Stimulated activated CD4-positive, alpha-beta T cell treated with anti-CD3 and anti-CD28 coated beads, TNF-alpha, amount 100 ng/mL, for 1 hour (primary cell): ENCODE measurements at places on chromosomes 2 and 18.

DNA sequence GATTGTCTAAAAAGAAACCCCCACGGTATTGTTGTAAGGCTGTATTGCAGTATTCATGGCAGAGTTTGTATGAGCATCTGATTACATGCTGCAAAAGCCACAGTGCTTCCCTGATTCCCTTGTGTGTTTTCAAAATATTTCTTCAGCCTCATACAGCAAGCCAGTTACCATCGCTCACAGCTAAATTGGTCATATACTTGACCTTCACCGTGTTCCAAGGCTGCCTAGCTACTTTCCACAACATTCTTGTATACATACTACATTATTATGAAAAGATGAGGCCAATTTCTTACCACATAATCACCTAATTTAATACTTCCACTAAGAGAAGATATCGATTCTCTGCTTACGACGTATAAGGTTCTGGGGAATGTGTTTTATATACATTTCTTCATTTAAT, 576.3 kb upstream of the CNTNAP5 start:
- no peak for DNase-seq

GRCh38 chr2:109611467-109612095, 2.2 kb downstream of the SEPTIN10 start:
- DNase-seq = no peak

GRCh38 chr2:144307711-144308110, 212.2 kb downstream of the ZEB2 start:
- no peak for DNase-seq

DNA sequence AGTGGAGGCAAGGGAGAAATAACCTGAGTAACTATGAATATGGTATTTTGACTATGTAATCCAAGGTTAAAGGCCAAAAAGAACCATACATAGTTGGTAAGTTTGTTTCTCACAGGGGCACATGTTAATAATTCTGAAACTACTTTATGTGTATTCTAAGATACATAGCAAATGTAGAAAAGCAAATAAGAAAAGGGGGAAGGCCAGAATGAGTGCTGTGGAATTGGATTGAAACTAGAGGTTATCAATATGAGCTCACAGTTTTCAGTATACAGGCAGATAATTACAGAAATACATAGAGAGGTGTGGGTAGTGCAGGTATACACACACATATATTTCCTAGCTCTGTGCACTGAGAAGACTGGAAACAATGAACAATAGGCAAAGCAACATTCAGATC, 13.7 kb downstream of the INO80C start:
- DNase-seq = no peak

DNA sequence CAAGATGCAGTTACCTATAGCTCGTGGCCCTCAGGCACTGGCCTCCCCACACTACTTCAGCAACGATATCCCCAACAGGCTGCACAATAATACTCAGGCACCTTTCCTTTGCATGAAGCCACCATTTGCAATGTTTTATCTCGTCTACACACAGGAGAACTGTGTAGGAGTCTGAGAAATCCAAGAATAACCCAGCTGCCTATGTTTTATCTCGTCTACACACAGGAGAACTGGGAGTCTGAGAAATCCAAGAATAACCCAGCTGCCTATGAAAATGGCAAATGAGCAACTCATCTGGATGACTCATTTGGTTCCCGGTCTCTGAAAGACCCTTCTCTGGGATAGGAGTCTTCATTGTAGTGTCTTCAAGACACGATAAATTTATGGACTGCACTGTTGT, 18.3 kb upstream of the LNPK start:
- DNase-seq = no peak

- DNase-seq = peak; percentile 21
Observed at GRCh38 chr2:234164493-234165413, 114.3 kb downstream of the SPP2 start.

- no peak for DNase-seq
Observed at GRCh38 chr18:69725009-69725408, 222.7 kb downstream of the CD226 start.

DNA sequence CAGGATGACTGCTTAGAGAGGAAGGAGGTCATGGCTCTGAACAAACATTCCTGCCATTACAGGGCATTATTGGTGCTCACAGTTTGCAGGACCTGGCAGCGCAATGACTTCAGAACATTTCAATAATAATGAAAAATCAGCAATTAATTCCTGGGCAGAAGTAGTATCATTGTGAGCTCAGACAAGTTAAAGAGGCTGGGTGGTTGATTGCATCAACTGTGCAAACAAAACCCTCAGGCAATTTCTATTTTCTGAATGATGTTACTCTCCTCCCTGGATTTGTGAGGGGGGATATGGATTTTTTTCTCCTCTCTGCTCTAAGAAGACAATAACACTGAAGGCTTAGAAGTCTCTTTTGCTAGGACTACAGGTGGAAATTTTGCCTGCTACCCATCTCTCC, 168.1 kb upstream of the TACR1 start:
- DNase-seq = no peak

DNA sequence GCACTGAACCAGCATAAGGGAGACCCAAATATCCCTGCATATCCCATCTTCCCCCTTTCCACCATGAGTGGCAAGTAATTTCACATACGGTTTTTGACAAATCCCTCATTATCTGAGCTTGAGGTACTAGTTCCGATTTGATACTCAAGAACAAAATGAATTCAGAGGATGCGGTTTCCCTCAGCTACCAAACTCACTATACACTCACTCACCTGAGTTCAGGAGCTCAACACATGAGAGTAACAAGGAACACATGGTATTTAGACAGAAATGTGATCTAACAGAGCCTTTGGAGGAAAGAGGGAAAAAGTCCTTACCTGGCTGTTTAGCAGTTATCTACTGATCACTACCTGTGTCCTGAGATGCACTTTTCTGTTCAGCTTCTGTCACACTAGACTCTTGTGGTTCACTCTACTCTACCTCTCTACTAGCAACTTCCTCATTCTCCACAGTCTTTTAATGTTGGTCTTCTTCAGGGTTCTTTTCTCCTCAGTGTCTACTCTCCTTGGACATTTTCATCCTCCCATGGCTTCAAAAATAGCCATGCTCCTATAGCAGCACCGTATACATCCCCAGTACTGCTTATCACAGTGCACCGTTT, 25.1 kb downstream of the ASXL2 start:
- DNase-seq = no peak

DNA sequence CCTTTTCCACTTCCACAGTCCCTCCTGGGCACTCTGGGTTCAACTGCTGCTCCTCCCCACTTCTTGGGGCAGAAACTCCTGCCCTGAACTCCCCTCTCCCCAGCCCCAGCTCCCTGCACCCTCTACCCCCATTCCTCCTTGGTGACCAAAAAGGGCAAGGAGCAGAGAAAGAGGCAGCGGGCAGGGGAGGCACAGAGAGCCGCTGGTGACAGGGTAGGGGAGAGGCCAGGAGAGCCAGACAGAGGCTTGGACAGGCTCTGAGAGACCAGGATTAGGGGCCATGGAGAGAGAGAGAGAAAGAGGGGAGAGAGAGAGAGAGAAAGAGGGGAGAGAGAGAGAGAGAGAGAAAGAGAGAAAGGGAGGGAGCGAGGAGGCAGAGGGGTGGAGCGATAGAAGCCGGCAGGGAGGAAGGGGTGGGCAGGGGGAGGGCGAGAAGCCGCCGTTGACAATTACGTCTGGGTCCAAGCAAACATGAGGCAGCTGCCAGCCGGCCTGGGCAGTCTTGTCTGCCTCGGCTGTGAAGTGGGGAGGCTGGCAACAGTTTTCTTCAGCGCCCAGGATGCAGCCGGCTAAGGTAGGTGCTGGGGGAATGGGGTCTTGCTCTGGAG, at the start of gene KCNIP3:
KCNIP3 (plus strand) TSS at position 468 of the 608 bp plus-strand sequence; CDS start at position 560, 92 bp downstream.
- DNase-seq = no peak

DNA sequence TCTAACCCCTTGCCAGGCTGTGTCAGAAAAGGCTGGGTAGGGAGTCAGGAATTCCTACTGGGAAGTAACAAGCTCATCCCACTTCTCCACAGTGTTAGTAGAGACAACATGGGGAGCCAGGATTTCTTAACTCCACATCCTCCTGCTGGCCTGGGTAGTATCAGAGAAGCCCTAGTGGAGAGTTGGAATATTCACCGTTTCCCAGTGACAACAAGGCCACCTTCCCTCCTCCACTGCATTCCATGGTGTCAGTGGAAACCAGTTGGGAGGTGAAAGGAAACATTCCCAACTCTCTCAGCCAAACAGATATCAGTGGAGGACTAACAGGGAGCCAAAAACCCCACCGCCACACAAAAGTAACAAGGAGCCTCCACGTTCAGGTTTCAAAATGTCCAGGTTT, 41.2 kb downstream of the SRD5A2 start:
- no peak for DNase-seq

DNA sequence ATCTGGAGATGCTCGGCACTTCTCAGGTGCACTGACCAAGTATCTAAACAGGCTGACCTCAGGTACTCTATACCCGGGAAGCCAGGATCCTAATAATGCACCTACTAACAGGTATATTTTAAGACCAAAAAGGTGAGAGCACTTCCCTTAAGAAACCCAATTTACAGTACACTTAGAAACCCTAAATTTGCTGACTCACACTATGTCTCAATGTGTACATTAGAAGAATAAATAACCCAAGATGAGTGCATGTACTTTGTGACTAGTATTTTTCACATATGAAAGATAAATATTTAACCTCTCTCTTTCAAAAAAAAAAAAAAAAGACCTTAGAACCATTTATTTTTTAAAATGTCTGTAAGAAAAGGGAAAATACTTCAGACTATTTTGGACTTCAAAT, 118.8 kb downstream of the ZNF516 start:
- DNase-seq = no peak

DNA sequence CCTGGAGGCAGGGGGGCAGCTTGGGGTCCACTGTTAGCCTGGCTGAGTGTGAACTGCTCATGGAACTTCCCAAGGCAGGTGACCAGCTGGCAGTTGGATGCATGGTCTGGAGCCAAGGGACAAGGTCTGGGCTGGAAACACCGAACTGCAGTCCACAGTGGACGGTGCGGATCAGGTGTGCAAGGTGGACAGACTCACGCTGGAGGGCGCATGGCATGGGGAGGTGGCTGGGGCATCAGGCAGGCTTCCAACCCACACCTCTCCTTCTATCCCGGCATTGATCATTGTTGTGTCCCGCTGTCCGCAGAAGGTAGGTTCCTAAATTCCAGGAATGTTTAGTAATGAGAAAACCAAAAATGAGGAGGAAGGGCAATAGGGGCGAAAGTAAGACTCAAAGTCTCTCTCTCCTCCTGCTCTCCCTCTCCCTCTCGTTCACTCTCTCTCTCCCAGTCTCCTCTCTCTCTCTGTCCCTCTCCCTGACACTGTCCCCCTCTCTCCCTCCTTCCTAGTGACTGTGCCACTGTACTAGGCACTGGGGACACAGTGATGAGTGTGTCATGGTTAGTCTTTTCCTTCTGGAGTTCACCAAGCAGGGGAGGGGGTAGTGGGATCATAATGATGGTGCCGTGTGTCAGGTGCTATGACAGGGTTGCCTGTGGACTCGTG, 30.3 kb upstream of the LPIN1 start:
- no peak for DNase-seq

DNA sequence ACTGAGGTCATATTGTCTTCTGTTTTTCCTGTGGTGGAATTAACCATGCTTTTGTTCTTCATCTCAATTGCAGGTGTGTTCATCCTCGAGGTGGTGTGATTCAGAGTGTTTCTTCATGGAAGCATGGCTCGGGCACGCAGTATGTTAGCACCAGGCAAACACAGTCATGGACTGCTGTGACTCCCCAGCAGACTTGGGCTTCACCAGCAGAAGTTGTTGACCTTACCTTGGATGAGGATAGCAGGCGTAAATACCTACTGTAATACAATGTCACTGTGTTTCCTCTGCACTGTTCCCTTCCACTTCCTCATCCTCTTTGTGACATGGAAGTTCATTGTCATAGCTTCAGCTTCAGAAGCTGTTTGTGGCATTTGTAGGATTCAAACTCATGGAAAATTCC, 158.7 kb downstream of the HAUS1 start:
- no peak for DNase-seq

DNA sequence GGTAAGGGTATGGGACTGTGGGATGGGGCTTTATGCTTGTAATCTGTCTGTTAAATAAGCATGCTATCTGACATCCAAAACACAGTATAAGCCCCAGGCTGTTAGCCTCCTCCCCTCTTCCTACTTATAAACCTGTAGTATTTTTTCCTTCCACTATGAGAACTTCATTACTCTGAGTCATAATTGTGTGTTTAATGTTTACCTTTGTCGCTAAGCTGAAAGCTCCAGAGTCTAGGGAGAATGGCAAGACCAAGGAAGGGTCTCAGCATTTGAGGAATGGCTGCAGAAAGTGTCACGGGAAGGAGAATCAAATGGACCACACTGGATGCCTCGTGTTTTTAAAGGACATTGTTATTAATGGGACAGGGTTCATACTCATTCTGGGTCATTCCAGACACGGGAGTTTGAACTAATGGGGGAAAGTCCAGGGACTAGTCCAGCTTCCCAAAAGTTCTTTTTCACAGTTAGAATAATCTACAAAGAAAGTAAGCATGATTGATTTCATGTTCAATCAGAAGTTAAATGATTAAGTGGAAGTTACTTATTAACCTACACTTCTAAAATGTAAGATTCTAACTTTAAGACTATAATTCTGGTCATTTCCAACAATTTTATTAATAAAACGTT, 292.2 kb downstream of the AFF3 start:
- no peak for DNase-seq

DNA sequence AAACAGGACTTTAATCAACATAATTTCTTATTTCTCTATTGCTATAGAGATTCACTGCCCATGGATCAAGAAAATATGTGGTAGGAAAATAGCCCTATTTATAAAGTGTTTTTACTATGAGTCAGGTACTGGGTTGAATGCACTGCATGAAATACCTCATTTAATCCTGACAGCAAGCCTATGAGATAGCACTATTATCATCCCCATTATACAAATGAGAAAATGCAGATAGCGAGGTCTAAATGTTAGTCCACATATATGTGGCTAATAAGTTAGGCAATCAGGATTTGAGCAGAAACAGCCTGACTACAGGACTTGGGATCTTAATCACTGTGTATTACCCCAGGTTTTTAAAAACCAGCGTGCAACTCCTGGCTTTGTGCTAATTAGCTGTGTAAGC, 8.5 kb upstream of the LYPD1 start:
- no peak for DNase-seq

GRCh38 chr2:96856776-96857666, 795 bp downstream of the ANKRD39 start:
- no peak for DNase-seq

DNA sequence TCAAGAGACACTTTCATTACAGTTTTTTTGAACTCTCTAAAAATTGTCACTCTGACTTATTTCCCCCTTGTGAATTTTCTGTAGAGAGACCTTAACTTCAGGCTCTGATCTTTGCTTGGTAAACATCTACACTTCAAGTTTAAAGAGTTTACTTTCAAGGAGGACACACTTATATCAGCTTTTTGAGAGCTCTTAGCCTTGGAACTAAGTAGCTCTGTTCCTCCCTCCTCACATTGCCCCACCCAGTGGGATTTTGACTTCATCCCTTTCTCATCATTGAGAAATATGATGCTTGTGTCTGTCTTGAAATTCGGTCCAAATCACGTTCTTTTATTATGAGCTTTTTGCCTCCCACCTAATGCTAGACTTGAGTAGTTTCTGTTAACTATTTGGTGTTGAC, 433.4 kb upstream of the MEIS1 start:
- DNase-seq = no peak

DNA sequence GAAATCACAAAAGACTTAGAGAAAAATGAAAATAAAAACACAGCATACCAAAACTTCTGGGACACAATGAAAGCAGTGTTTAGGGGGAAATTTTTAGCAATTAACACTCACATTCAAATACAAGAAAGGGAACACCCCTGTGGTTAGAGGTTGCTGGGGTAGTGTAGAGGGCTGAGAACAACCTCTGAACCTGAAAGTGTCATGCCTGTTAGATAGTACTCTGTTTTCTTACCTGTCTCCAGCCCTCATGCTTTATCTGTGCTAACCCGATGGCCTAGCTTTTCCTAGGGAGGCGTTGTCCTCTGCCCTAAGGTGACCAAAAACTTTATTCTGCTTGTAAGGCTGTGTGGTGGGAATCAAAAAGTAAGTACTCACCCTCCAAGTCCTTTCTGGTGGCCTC, 122.6 kb upstream of the OTX1 start:
- no peak for DNase-seq
